ENCODE measurements at places on chromosomes 6 and 20.

DNA sequence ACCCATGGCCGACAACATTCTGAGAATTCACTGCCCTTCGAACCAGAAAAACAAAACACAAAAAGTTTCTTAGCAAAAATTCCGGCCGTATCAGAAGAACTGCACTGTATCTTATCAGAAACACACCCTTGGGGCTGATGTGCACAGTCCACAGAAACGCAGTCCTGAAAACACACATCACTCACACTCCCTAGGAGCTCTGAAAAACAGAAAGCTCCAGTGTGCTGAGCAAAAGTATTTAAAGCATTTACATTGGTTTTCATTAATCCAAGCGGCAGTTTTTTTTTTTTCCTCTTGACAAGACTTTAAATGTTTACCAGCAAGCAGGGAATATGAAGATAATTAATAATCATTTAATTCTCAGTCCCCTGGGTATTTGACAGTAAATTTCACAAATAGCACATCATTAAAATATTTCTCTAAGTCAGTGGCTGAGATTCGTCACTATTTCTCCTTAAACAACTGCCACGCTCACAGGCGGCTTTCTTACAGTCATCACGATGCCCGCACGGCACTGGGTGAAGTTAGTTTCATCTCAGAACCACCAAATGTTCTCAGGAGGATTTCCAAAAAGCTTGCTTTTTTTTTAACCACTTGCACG lies 13.3 kb downstream of the NFATC2 start:
- no peak for DNase-seq

DNA sequence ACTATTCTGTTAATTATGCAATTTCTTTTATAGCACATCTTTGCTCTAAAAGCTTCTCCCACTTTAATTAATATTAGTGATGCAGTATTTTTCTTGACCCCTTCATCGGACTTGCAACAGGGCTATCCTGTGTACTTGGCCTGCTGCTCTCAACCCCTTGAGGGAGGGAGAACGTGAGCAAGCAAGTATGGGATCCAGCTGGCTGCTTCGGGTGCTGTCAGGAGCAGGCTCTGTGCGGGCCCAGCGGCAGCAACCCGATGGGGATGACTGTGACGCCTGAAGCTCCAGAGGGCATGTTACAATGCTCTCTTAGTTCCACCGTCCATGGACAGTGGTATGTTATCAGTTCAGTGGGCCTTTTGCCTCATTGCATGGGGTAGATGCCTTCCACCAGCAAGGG lies 519.8 kb upstream of the CITED2 start:
- no peak for DNase-seq

- no peak for DNase-seq
Observed at GRCh38 chr6:21075986-21076385, 517.6 kb upstream of the SOX4 start.

- DNase-seq = no peak
Observed at GRCh38 chr20:16005021-16005914, 568.0 kb downstream of the KIF16B start.

DNA sequence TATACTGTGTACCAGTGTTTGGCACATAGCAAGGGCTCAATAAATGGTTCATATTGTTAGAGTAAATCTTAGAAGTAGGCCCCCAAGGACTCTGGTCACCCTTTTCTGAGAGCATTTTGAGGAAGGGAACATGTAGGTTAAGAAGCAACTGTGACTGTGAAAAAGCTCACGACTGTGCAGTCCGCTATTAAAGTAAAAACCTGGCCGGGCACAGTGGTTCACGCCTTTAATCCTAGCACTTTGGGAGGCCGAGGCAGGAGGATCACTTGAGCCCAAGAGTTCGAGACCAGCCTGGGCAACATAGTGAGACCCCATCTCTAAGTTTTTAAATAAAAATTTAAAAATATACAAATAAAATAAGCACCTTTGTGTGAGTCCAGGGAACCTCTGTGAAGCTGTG lies 5.0 kb downstream of the ZDHHC14 start:
- DNase-seq = no peak

GRCh38 chr20:62308102-62308822 lies 5.5 kb downstream of the ADRM1 start:
- no peak for DNase-seq

GRCh38 chr6:34230653-34231371 lies 5.9 kb upstream of the HMGA1 start:
- DNase-seq = no peak

- no peak for DNase-seq
Observed at GRCh38 chr6:156875062-156875461, 97.9 kb downstream of the ARID1B start.

- no peak for DNase-seq
Observed at GRCh38 chr6:3786141-3786540, 34.6 kb upstream of the PXDC1 start.

DNA sequence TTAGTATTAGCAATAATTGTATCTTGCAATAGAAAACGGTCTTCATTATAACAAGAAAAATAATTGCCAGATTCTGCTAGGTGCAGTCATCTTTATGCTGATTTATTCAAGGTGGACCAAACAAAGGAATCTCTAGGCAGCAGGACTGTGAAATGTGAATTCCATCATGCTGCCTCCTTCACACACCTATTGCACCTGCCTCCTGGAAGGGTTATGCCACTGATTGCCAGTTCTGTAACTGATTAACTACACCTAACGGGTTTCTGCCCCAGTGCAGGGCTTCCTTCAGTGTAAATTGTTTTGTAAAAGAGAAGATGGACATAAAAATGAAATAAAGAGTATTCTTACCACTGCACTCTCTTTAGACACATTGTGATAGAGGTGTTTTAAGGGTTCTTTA lies 96.1 kb downstream of the FOXO3 start:
- peak; percentile 12 for DNase-seq

DNA sequence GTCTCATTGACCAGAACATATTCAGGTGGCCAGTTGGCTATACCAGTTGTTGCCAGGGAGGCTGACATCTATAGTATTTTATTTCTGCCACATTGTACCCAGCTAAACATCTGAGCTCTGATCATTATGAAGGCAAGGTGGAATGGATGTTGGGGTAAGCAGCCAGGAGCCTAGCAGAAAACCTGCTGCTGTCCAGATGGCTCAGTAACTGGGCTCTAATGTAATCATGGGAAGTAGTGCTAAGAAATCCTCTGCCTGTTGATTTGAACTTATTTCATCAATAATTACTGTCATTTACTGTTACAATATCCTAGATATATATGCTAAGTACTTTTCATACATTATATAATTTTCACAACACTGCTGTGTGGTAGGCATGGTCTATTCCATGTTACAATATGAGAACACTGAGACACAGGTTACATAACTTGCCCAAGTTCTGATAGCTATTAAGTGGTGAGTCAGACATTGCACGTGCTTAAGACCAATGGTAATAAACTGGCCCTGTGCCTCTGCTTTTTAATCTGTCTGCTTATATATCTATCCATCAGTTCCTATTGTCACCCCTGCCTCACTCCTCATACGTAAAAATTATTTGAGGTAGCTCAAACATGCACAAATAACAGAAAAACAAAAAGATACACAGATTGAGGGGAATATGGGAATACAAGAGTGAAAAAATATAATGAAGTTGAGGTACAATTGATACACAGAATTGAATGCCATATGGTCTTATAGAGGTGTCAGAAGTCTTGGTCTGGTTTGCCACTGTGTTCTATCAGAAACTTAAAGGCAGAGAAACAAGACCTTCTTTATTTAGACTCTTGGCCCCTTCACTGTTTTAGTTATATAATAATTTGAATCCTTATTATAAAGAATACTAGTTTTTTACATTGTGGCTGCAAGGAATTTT lies 25.2 kb downstream of the TBPL1 start:
- DNase-seq = no peak

- peak; percentile 82 for DNase-seq
Observed at GRCh38 chr6:40997234-40997957, 41.6 kb downstream of the UNC5CL start.

GRCh38 chr6:169943241-169944060 lies 192.0 kb downstream of the ERMARD start:
- no peak for DNase-seq

DNA sequence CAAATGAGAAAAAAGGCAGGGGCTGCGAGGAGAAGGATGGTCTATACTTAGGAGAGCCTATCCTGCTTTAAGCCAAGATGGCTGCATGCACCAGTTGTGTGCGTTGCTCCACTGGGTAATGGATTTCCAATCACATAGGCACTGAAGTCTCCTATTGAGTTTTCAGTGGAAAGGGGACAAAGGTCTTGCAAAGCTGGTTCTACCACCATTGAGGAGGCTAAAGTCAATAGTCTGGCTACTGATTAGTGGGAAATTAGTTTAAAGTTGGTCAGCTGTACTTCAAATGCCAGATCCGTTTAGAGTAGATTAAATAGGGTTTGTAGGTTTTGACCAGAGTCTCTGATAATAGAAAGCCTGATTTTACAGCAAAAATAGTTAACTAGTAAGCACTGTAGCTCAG lies 104.9 kb downstream of the SESN1 start:
- no peak for DNase-seq

DNA sequence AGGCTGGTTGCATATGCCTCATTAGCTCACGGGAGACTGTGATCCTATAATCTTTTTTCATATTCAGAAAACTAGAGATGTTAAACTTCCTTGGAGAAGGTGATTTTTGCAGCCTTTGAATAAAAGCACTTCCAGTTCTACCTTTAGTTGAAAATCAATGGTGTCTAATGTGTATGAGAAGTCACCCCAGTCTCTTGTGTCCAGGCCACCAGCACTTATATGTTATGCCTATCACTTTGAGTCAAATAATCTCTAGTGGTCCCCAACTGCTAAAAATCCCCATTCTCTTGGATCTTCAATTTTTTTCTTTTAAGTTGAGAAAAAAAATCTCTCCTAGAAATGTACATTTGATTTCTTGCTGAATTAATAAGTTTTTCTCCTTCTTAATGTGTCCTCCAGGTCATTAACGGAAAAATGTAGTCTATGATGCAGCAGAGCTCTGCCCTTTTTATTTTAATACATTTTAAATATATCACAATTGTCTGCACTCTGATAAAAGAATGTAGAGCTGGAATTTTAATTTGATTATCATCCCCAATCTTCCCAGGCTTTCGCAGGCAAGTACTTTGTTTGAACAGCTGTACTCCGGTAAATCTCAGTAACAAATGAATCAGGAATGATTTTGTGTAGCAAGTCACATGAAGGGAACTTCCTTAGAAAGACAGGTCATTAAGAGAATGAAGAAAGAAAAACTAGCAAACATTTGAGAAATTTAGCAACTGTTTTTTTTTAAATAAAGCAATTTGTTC lies 147.0 kb downstream of the SOX4 start:
- peak; percentile 10 for DNase-seq

GRCh38 chr6:46219661-46220060 lies 48.9 kb upstream of the ENPP5 start:
- DNase-seq = no peak

DNA sequence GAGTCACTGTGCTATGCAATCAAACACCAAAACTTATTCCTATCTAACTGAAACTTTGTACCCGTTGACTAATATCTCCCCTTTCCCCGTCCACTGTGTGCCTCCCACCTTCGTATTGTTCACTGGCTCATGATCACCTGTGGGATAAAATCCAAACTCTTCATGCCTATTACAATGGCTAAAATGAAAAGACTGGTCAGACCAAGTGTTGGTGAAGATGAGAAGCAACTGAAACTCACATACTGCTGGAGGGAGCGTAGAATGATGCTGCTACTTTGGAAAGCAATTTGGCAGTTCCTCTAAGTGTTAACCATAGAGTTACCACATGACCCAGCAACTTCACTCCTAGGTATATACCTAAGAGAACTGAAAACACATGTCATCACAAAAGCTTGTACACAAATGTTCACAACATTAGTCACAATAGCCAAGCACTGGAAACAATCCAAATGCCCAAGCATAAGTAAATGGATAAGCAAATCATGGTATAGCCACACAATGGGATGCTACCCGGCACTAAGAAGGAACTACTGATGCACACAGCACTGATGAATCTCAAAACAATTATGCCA lies 13.1 kb downstream of the RPS10 start:
- DNase-seq = no peak

- DNase-seq = no peak
Observed at GRCh38 chr20:50379049-50379990, 130.9 kb upstream of the PTPN1 start.

- no peak for DNase-seq
Observed at GRCh38 chr6:135798751-135799515, 52.6 kb upstream of the PDE7B start.

- DNase-seq = no peak
Observed at GRCh38 chr20:54573838-54574237, 98.4 kb downstream of the DOK5 start.

- DNase-seq = no peak
Observed at GRCh38 chr20:59632541-59633113, 28.3 kb downstream of the PHACTR3 start.

GRCh38 chr6:112007805-112008204 lies 46.1 kb upstream of the CCN6 start:
- DNase-seq = no peak

- no peak for DNase-seq
Observed at GRCh38 chr6:90072935-90073464, 178.7 kb downstream of the GJA10 start.

GRCh38 chr6:56555438-56555872 lies 87.2 kb downstream of the DST start:
- no peak for DNase-seq

Data from NCI-H526 treated with DMSO at 0.1 percent for 48 hours (cell line).